ENCODE measurements at places on chromosomes 13 and 19.
A peak's percentile ranks its signal among the peaks of the same experiment; 100 is the strongest.

GRCh38 chr19:30219702-30220101, 152.5 kb upstream of the ZNF536 start:
- DNase-seq, result no peak

- peak; percentile 60 for DNase-seq
Measured at GRCh38 chr13:36919833-36920615, at the start of gene SMAD9. Gene SMAD9 (minus strand): TSS chr13:36920238. CDS start chr13:36879689, 40,549 bp downstream.

GRCh38 chr19:18452386-18452785, 14.5 kb upstream of the ISYNA1 start:
- no peak for DNase-seq

DNA sequence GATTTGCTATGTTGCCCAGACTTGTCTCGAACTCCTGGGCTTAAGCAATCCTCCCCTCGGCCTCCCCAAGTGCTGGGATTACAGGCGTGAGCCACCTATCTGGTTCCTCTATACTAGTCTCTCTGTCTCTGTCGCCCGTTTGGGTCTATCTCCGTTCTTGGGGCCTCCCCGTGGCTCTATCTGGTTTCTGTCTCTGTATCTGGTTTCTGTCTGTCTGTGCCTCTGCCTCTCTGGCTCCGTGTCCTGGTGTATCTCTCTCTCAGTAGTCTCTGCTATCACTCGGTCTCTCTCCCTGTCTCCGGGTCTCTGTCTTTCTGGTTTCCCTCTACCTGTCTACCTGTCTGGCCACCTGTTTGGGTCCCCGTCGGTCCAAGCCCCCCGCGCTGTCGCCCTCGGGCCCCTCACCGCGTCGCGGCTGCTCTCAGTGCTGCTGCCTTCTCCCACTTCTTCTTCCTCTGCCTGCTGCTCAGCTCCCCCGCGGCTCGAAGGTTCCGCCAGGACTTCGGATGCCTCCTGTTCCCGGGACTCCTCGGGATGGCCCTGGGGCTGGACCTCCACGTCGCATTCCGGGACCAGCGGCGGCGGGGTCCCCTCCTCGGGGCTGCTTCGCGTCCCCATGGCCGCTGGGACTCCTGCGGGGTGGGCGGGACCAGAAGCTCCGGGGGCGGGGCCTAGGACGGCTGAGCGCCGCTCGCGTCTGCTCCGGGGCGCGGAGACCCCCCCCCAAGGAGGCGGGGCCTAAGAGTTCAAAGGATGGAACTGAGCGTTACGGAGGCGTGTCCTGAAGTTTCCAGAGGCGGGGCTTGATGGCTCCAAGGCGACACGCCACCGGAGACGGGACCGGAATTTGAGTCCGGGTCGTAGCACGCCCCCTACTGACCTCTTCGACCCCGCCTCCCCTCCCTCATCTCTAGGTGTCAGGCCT, 783 bp downstream of the PHLDB3 start:
- no peak for DNase-seq

GRCh38 chr19:7975037-7975436, 30.4 kb downstream of the ELAVL1 start:
- no peak for DNase-seq

GRCh38 chr13:45325806-45326205, 15.2 kb downstream of the TPT1 start:
- DNase-seq, result no peak

- no peak for DNase-seq
Measured at GRCh38 chr13:46982856-46983582, 86.2 kb upstream of the HTR2A start.

GRCh38 chr19:7476777-7477494, 11.9 kb downstream of the PEX11G start:
- no peak for DNase-seq

- DNase-seq, result no peak
Measured at GRCh38 chr13:98496479-98496791, 80.5 kb downstream of the STK24 start.

DNA sequence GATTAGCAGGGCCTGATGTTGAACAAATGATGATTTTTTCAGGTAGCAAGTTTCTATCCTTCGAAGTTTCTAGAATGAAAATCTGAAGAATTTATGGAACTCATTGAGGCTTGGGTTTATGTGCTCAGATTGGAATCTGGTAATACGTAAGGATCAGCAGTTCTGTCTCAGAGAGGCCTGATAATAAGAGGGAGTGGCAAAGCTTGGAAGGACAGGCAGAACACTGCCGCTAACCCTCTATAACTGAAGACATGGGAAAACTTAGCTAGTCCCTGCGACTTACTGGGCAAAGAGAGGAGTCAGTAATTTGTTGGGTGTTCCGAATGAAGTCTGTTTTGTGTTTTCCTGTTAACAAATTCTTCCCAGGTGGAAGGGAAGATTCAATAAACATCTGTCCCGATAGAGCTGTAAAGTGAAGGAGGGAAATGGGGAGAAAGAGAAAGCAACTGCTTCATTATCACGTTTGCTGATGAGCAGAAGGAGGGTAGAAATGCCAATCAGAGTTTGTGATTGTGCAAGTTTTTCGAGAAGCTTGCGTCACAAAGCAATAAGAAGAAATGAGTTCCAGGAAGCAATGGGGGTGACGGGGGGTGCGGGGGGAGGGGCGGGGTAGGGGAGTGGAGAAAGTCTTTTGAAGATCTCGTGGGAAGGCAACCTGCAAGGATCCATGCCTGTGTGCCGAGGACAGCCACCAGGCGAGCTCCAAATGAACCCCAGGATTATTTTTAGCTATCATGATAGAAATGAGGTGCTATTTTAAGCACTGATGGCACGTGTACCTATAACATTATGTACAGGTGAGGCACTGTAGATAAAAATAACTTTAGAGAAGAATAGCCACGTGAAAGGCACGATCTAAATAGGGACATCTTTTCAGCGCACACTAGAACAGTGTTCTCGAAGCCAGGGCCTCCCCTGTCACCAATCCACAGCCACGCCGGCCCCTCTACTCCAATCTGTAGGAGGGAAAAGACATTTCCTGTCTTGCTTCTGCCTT, 224.1 kb downstream of the FGF9 start:
- DNase-seq, result no peak

DNA sequence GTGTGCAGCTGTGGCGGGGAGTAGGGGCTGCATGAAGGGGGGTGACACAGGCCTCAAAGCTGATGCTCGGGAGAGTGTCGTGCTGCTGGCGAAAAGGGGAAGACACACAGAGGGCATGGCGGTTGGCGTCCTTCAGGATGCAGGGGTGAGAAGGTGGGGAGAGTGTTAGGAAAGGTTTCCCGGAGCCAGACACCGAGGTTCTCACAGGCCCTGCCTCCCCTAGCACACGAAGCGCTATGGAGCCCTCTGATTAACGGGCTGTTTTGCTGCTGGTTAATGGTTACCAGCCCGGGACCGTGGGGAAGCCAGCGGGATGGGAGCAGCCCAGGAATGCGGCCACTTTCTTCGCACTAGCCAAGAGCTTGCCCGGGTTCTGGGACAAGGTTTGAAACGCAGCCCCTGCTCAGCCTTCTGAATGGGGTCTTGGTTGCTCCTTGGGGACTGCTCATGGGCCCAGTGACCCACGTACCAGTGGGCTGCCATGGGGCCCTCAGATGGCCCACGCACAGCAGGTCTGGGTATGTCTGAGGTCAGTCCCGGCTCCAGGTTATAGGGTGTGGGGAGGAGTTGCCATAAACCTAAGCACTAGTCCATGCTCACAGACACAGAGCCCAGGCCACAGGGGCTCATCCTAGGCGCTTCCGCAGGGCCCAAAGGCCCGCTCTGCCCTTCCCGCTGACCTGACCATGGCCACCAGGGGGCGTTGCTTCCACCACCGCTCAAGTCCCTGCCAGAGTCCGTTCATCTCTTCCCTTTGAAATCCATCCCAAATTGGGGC, 31.3 kb upstream of the ISYNA1 start:
- no peak for DNase-seq

- no peak for DNase-seq
Measured at GRCh38 chr19:3508771-3509535, 2.8 kb downstream of the FZR1 start.

- no peak for DNase-seq
Measured at GRCh38 chr13:31334994-31335557, 135.3 kb downstream of the B3GLCT start.

GRCh38 chr13:100454876-100455275, 133.7 kb downstream of the GGACT start:
- no peak for DNase-seq

- DNase-seq, result no peak
Measured at GRCh38 chr19:33667881-33668280, 46.1 kb downstream of the CHST8 start.

DNA sequence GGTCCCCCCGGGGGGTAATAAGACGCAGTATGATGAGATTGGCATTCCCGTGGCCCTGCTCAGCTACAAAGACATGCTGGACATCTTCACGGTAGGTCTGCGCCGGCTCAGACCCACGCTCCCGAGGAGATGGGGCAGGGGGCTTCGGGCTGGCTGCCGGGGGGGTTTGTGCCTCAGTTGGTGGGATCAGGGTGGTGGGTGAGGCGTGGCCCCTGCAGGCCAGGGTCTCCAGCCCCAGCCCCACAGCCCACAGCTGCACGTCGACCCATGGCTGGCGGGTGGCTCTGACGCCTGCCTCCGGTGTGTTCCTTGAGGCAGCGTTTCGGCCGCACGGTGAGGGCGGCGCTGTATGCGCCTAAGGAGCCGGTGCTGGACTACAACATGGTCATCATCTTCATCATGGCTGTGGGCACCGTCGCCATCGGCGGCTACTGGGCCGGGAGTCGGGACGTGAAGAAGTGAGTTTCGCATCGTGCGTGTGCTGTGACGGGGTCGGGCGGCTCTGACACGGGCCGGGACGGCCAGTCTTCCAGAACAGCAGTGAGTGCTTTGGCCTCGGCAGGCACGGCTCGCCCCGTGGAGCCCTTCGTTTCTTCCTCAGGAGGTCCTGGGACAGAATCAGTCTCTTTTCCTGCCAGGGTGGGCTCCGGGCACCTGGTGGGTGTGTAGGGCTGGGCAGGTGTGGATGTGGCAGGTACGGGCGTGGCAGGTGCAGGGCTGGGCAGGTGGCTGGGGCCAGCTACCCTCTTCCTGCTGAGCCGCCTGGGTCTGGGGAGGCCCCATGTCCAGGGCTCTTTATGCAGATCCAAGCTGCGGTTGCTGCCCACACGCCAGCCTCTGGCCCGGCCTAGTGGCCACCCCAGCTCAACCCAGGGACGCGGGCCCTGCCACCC, 10.5 kb downstream of the SPPL2B start:
- DNase-seq, result no peak

DNA sequence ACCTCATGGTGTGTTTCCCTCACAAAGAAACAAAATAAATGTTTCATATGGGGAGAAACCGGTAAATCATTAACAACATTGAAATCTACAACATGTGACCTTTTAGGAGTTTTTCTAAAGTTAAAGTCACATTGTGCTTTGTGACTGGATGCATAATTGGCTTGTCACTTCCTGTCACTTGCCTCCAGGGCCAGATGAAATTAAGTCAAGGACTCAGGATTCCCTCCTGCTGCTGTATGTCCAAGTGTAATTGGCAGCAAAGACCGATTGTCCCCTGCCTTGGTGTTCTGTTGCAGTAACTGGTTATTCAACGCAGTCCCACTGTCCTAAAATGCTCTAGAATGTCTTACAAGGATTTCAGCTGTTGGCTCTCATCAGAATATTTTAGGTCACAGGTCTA, 448.2 kb downstream of the LIG4 start:
- peak; percentile 24 for DNase-seq

Data from NCI-H187 (cell line).